ENCODE measurements at places on chromosomes 7 and 10. TPM values are rescaled to one million over a fixed set of nuclear protein-coding genes. Genes with fewer than 3 reads are reported as not detected.

The ZNF487 gene
- 1.8 TPM for total RNA-seq

- peaks cover 31% of the 10 kb centered on the region for H3K4me1 ChIP-seq
- no peak overlapping the region for H3K27ac ChIP-seq
- H3K36me3 ChIP-seq: no peaks in the 10 kb centered on the region
- no peak overlapping the region for H3K4me3 ChIP-seq
Observed at GRCh38 chr7:139750459-139751095, 27.2 kb downstream of the HIPK2 start.

- no peaks in the 10 kb centered on the region for H3K27me3 ChIP-seq
- no peaks in the 10 kb centered on the region for H3K4me1 ChIP-seq
- H3K36me3 ChIP-seq: peaks cover 98% of the 10 kb centered on the region
- no peak for DNase-seq
- H3K27ac ChIP-seq: no peak overlapping the region
Observed at GRCh38 chr10:42802876-42803275, 20.3 kb downstream of the BMS1 start.

DNA sequence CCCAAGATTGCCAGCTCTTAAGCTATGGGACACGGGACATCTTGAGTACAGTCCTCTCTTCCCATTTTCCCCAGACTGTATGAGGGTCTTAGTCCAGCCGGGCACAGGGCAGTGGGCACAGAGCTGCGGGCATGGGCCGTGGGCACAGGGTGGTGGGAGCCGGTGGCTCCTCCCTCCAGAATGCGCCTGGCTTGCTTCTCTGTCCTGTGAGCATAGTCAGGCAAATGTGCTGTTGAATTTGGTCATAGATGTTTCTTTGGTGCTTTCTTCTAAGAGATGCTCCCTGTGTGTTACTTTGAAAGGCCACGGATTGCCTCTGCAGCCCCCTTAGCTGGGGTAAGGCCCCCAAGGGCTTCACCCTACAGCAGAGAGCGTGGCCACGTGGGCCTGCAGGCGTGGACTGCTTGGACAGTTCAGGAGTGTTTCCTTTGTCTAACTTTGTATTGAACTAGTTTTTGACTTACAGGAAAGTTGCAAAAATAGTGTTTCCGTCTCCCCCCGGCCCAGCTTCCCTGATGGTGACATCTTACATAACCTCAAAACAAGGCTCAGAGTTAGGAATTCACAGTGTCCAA is 24.7 kb downstream of the LRRC27 start:
- no peaks in the 10 kb centered on the region for H3K4me1 ChIP-seq
- DNase-seq: no peak
- no peaks in the 10 kb centered on the region for H3K27me3 ChIP-seq
- no peak overlapping the region for H3K27ac ChIP-seq
- no peaks in the 10 kb centered on the region for H3K36me3 ChIP-seq

DNA sequence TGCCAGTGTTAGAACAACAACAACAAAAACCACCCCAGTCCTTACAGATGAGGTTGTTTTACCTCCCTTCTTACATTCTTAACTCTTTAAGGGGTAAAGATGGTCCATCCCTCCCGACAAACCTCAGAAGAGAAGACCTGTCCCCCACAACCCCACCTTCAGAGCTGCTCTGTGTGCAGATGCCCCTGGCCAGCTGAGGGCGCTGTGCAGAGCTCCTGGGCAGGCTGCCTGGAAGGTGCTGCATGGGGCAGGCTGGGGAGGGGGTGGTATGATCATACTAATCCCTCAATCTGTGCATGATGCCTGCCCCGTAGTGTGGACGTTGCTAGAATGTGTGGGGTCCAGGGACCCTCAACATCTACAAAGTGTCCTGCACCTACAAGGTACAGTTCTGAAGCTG is 387.1 kb downstream of the INHBA start:
- no peak overlapping the region for H3K27ac ChIP-seq
- H3K4me1 ChIP-seq: no peaks in the 10 kb centered on the region
- DNase-seq: peak; percentile 5
- no peaks in the 10 kb centered on the region for H3K27me3 ChIP-seq
- H3K36me3 ChIP-seq: no peaks in the 10 kb centered on the region

All from heart left ventricle (tissue), 16 donors.